ENCODE measurements at places on chromosomes 13 and 19. TPM values are rescaled to one million over a fixed set of nuclear protein-coding genes. Genes with fewer than 3 reads are reported as not detected.

The SERTM1 gene
- total RNA-seq, result not detected

The IZUMO2 gene
- total RNA-seq, result 1.1 TPM

The PNMA8B gene
- 3.1 TPM for total RNA-seq

The P2RY11 gene
- 9.2 TPM for total RNA-seq

The GRK1 gene
- total RNA-seq, result not detected

The ZIM2 gene
- total RNA-seq, result 5.2 TPM

GRCh38 chr19:28500982-28501630, 711.8 kb downstream of the UQCRFS1 start:
- H3K36me3 ChIP-seq, result no peaks in the 10 kb centered on the region
- no peaks in the 10 kb centered on the region for H3K27me3 ChIP-seq
- H3K4me1 ChIP-seq, result no peaks in the 10 kb centered on the region
- no peak overlapping the region for H3K27ac ChIP-seq
- H3K4me3 ChIP-seq, result no peak overlapping the region

DNA sequence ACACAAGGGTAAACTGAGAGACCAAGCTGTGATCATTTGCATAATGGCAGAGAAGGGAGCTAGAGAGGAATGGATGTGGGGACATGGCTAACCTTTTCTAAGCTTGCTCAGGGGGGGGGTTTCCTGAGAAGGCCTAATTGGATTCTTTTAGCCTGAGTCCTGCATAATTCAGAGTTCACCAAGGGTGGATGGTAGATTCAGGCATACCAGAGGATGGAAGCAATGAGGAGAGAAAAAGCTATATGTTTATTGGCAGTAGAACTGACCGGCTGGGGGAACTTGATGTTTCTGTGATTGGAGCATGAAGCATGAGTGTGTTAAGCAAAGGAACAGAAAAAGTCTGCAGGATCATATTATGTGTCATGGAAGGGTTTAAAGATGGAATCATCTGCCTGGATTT, 65.9 kb upstream of the KLF12 start:
- no peaks in the 10 kb centered on the region for H3K36me3 ChIP-seq
- no peak overlapping the region for H3K4me3 ChIP-seq
- DNase-seq, result no peak

DNA sequence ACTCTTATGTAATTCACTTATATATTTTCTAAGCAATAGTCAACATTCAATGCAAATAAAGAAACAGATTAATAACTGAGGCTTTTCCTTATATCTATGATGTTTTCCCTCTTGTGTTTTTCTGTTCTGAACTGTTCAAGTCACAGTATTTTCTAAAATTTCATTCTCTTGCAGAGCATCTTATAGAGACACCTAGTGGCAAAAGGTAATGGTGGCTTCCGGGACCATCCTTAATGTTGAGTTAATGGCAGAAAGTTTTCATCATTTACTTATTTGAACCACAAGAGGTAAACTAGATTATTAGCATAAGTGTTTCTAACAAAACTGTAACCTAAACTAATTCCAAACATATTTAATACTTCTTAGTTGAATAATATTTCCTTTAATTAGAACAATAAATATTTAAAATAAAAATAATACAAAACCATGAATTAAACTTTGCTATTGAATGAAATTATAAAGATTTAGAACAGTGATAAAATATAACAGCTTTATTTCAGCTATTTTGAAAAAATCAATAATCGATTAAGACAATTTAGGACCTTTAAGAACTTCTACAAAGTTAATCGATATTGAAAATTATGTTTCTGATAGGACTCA, 1.7 kb upstream of the SLITRK5 start:
- H3K27ac ChIP-seq, result no peak overlapping the region
- peaks cover 5% of the 10 kb centered on the region for H3K27me3 ChIP-seq
- DNase-seq, result no peak
- no peaks in the 10 kb centered on the region for H3K36me3 ChIP-seq

DNA sequence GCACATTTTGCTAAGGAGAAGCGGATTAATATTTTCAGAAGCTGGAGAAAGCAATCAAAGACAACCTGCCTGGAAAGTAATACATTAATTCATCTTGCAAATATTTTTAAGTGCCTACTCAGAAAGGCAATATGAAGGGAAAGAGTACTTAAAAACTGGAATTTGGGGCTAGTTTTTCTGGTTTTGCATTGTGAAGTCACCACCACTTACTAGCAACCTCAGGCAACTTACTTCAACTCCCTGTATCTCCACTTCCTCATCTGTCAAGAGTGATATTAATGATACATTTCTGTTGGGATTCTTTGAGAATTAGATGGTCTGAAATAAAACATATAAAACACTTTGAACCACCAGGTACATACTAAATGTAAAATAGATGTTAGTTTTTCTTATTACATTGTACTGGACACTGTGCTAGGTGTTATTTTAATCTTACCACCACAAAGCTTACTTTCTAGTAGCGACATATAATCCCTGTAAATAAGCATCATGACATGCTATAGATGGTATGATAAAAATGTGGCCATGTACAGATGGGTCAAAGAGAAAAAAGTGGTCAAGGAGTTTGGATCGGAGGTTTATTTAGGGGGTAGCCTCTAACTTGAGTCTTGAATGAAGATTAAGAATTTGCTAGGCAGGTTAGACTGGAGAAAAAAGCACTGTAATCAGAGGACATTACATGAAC, 101.2 kb downstream of the SPRY2 start:
- H3K4me1 ChIP-seq, result no peaks in the 10 kb centered on the region
- H3K36me3 ChIP-seq, result no peaks in the 10 kb centered on the region
- no peaks in the 10 kb centered on the region for H3K27me3 ChIP-seq

- no peak overlapping the region for H3K27ac ChIP-seq
- no peaks in the 10 kb centered on the region for H3K36me3 ChIP-seq
- peaks cover 3% of the 10 kb centered on the region for H3K27me3 ChIP-seq
Measured at GRCh38 chr19:33562636-33563035, 41.0 kb upstream of the PEPD start.

DNA sequence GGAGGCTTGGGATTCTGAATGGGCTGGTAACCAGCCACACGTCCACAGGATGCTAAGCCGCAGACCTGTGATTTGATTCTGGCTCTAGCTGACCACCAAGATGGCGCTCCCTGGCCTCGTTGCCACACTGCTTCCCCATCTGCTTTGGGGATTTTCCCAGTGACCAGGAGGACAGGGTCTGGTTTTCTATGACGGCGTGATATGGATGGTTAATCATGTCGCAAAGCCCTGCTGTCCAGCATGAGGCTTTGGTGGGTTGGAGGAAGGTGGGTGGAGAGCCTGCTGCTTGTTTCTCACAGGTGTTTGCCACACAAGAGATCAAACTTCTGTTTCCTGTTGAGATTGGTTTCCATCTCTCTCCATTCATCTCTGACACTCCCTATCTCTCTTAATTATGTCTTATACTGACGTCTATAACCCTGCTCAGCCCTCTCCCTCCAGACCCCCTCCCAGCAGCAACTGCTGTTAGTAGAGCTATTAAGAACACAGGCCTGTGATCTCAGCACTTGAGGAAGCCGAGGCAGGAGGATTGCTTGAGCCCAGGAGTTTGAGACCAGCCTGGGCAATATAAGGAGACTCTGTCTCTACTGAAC, 102.7 kb downstream of the SIPA1L3 start:
- H3K4me1 ChIP-seq, result peaks cover 2% of the 10 kb centered on the region
- H3K27me3 ChIP-seq, result no peaks in the 10 kb centered on the region
- H3K36me3 ChIP-seq, result no peaks in the 10 kb centered on the region
- H3K27ac ChIP-seq, result no peak overlapping the region
- H3K4me3 ChIP-seq, result no peak overlapping the region

DNA sequence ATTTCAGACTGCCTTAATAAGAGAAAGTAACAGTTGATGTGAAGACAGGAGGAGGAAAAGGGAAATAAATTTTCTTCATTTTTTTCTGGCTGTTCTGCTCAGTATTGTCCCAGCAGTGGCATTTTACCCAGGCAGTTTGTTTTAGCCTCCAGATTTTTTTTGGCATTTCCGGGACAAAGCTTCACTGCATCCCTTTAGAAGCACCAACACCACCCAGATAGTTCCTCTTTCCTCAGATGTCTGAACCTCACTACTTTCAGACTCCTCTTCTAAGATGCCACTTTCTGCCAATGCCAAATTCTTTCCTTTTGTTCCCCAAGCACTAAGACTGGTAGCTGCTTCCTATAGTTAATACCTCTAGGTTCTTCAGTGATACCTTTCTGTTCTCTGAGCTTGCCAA, 480.1 kb upstream of the SLC10A2 start:
- H3K27ac ChIP-seq, result no peak overlapping the region
- H3K36me3 ChIP-seq, result no peaks in the 10 kb centered on the region
- no peaks in the 10 kb centered on the region for H3K27me3 ChIP-seq
- no peak for DNase-seq
- H3K4me3 ChIP-seq, result no peak overlapping the region

GRCh38 chr19:31718898-31719297, 369.7 kb upstream of the TSHZ3 start:
- no peak for DNase-seq
- no peak overlapping the region for H3K27ac ChIP-seq
- no peak overlapping the region for H3K4me3 ChIP-seq
- no peaks in the 10 kb centered on the region for H3K36me3 ChIP-seq

- peaks cover 3% of the 10 kb centered on the region for H3K4me1 ChIP-seq
- no peak overlapping the region for H3K4me3 ChIP-seq
- DNase-seq, result no peak
- H3K27me3 ChIP-seq, result no peaks in the 10 kb centered on the region
- H3K27ac ChIP-seq, result no peak overlapping the region
Measured at GRCh38 chr19:57816652-57817051, 1.9 kb upstream of the ZNF552 start.

DNA sequence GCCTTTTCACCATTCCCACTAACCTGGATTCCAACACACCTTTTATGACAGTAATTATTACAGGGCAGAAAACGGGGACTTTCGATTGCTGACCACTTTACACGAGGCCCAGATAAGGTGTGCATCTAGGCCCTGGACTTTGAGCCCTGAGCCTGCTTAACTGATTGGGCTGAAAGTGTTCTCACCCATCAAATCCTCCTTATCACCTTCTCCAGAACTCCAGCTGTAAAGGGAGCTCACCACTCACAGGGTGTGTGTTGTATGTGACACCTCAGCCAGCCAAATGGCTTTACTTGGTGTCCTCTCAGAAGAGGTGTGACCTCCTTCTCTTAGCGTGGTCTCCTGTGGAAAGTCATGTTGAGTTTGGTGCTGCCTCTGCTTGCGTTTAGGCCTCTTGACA, 36.5 kb downstream of the SIPA1L3 start:
- H3K27me3 ChIP-seq, result no peaks in the 10 kb centered on the region
- no peak overlapping the region for H3K4me3 ChIP-seq
- H3K4me1 ChIP-seq, result peaks cover 3% of the 10 kb centered on the region
- no peaks in the 10 kb centered on the region for H3K36me3 ChIP-seq
- no peak overlapping the region for H3K27ac ChIP-seq
